DMS153 (cell line): ENCODE measurements at places on chromosomes 5 and 9.

- no peak for DNase-seq
These were observed 58.3 kb downstream of the NRG2 start for GRCh38 chr5:139984816-139985215.

GRCh38 chr5:12910641-12911040 is 1006.4 kb upstream of the CTNND2 start:
- no peak for DNase-seq

DNA sequence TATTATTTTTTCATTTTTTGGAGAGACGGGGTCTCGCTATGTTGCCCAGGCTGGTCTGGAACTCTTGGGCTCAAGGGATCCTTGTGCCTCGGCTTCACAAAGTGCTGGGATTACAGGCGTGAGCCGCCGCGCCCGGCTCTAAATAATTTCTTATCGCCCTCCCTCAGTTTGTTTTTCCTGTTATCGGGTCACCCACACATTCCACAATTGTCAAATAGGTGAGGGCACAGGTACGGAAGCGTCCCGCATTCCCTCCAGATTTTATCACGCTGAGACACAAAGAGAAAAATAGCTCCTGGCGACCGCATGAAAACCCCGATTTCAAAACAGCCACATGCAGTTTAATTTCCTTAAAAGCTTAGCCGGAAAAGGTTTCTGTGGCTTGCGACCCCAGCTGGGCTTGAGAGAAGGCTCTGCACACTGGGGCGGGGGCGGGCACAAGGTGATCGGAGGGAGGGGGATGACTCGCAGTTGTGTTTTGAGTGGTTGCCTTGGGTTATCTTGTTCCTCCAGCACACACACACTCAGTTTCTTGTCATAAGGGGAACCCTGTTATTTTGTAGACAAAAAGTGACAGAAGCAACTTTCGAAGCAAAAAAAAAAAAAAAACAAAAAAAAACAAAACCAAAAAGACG is 717 bp upstream of the IQGAP2 start:
- no peak for DNase-seq

DNA sequence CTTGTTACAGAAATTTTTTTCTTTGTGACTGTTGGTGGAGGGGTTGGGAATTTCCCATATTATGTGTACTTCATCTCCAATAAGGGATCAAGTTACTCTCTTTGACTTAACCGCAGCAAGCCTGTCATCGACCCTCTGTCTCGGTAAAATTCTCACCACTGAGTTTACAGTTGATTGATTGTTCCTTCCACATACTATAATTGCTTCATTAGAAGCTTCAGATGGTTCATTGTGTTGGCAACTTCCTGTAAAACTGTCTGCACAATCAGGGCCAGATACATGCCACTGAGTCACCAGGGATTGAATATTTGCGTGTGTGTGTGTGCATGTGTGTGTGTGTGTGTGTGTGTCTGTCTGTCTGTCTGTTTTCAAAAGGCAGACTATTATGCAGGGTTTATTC is 176.6 kb downstream of the ZNF462 start:
- peak; percentile 76 for DNase-seq

DNA sequence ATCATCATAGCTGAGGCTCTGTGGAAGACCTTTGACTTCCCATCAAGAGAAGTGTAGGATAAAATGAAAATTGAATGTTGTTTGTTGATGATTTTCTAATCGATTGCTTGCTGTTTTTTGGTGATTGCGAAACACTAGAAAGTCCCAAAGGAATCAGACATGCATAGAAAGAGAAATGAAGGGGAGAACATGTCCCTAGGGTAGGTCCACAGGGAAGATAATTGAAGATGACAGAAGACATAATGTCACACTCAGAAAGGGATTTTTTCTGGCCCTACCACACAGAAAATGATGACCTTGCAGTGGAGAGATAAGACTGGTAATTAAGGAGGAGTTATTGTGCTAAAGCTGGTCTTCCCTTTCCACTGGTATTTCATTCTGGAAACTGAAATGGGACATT is 62.8 kb downstream of the INSYN2B start:
- no peak for DNase-seq

GRCh38 chr5:172556262-172556661 is 84.8 kb upstream of the NEURL1B start:
- DNase-seq: no peak

GRCh38 chr5:148666353-148666752 is 12.0 kb upstream of the HTR4 start:
- no peak for DNase-seq

- DNase-seq: no peak
These were observed 119.9 kb downstream of the ADAMTS2 start for GRCh38 chr5:179225387-179225786.

GRCh38 chr9:114746591-114747346 is 59.1 kb downstream of the TNFSF15 start:
- peak; percentile 70 for DNase-seq

- DNase-seq: peak; percentile 72
These were observed 46.8 kb upstream of the RNF20 start for GRCh38 chr9:101486693-101487442.

- no peak for DNase-seq
These were observed 31.0 kb downstream of the KIF4B start for GRCh38 chr5:155044591-155044990.

DNA sequence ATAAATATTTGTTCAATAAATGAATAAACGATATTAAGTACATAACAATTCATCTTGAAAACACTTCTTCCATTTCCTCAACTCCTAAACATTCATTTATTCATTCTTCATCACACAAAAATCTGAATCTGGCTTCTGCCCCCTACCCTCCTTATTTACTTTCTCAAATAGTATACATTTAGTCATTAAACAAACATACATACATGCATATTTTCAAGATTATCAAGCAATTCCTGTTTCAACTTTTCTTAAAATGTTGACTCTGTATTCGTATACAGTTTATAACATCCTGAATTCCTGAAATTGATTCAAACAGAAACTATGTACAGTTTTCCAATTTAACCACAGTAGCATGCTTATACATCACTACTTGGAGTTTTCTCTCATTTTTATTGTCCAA is 129.0 kb downstream of the MUSK start:
- DNase-seq: no peak

- DNase-seq: peak; percentile 10
These were observed 1.0 kb downstream of the FOCAD start for GRCh38 chr9:20684875-20685696.

GRCh38 chr5:82873452-82873851 is 203.7 kb downstream of the TMEM167A start:
- DNase-seq: no peak

DNA sequence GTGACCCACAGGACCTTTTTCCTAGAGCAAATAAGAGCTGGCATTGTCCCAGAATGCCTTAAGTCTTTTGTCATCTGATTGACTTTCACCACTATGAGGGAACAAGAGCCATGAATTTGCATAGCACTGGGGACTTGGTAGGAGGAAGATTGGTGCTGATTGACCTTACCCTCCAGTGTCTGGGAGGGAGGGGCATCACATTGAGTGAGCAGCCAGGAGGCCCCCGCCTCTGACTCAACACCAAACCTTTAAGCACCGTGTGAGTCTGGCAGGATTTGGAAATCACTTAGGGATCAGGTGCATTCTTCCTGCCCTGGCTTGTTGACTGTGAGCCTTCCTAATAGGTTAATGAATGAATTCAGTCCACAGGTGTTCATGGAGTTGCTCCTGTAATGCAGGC is 40.7 kb downstream of the WNK2 start:
- DNase-seq: peak; percentile 54

GRCh38 chr5:124912638-124913328 is 166.3 kb upstream of the ZNF608 start:
- DNase-seq: no peak

- DNase-seq: no peak
These were observed 16.6 kb upstream of the EGFL7 start for GRCh38 chr9:136645903-136646754.

- DNase-seq: no peak
These were observed 45.4 kb downstream of the ENTREP1 start for GRCh38 chr9:69370430-69370829.
